ENCODE measurements at places on chromosomes 1 and 21.

- no peaks in the 10 kb centered on the region for H3K36me3 ChIP-seq
- no peak for DNase-seq
- H3K4me1 ChIP-seq, result peaks cover 13% of the 10 kb centered on the region
- no peak overlapping the region for H3K4me3 ChIP-seq
These were observed 30.3 kb downstream of the PARK7 start for GRCh38 chr1:7991504-7992440.

DNA sequence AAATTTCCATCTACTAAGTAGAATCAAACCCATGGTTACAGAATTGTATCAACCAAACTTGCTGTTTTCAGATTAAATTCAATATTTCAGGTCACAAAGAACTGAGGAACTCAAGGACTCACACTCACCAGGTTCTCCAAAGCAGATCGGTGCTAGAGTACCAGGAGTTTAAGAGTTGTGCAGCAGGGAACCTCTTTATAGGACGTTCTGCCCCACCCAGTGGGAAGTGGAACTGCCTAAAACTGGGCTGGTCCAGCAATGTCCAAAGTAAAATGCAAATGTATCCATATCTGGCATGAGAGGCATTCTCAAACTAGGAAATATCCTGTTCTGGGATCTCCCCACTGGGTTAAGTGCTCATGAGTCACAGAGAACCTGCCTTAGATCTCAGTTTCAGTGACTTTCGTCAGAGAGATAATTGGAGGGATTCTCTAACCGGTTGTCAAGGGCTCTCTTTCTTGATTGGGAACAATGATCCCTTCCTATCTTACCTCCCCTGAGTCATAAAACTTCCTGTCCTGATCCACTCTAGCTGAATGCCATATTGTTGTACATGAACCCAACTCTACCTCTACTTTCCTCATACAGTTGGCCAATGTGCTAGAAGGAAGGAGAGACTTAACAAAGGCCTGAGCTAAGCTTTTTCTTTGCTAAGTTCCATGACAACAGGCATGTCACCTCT is at the start of gene SPRR2D:
Gene SPRR2D (minus strand): TSS at position 171 of the 682 bp plus-strand sequence. CDS start 774 bp downstream, outside the sequence.
- H3K27me3 ChIP-seq, result no peaks in the 10 kb centered on the region
- no peaks in the 10 kb centered on the region for H3K36me3 ChIP-seq
- no peak within 1 kb of the TSS for H3K27ac ChIP-seq
- DNase-seq, result peak; percentile 4
- H3K4me1 ChIP-seq, result no peaks in the 10 kb centered on the region
- H3K4me3 ChIP-seq, result no peak within 1 kb of the TSS

DNA sequence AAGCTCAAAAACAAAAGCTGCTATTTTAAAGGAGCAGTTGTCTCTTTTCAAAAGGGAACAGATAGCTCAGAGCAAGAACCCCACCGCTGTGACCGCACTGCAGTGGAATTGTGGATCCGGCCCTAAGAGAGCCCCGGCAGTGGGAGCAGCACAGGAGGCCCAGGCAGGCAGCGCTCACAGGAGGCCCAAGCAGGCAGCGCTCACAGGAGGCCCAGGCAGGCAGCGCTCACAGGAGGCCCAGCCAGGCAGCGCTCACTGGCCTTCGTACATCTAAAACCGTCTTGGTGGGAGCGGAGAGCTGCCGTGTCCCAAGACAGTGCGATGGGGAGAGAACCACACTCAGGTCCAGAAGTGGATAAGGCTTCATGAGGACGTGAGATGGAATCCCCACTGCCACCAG is 4.0 kb downstream of the TFF3 start:
- no peaks in the 10 kb centered on the region for H3K36me3 ChIP-seq
- H3K4me1 ChIP-seq, result no peaks in the 10 kb centered on the region
- no peak overlapping the region for H3K4me3 ChIP-seq
- H3K27me3 ChIP-seq, result no peaks in the 10 kb centered on the region

GRCh38 chr1:68485431-68486022 is 11.4 kb downstream of the DEPDC1 start:
- H3K27ac ChIP-seq, result no peak overlapping the region
- H3K4me1 ChIP-seq, result no peaks in the 10 kb centered on the region
- DNase-seq, result no peak
- no peaks in the 10 kb centered on the region for H3K27me3 ChIP-seq
- H3K4me3 ChIP-seq, result no peak overlapping the region

- H3K4me3 ChIP-seq, result no peak overlapping the region
- H3K27ac ChIP-seq, result no peak overlapping the region
- H3K4me1 ChIP-seq, result no peaks in the 10 kb centered on the region
- no peaks in the 10 kb centered on the region for H3K36me3 ChIP-seq
- DNase-seq, result no peak
- no peaks in the 10 kb centered on the region for H3K27me3 ChIP-seq
These were observed 57.9 kb upstream of the LGALS8 start for GRCh38 chr1:236465959-236466303.

GRCh38 chr1:10773376-10773775 is 23.1 kb downstream of the CASZ1 start:
- H3K4me3 ChIP-seq, result no peak overlapping the region
- no peak overlapping the region for H3K27ac ChIP-seq
- H3K27me3 ChIP-seq, result peaks cover 43% of the 10 kb centered on the region
- no peaks in the 10 kb centered on the region for H3K4me1 ChIP-seq
- no peak for DNase-seq

DNA sequence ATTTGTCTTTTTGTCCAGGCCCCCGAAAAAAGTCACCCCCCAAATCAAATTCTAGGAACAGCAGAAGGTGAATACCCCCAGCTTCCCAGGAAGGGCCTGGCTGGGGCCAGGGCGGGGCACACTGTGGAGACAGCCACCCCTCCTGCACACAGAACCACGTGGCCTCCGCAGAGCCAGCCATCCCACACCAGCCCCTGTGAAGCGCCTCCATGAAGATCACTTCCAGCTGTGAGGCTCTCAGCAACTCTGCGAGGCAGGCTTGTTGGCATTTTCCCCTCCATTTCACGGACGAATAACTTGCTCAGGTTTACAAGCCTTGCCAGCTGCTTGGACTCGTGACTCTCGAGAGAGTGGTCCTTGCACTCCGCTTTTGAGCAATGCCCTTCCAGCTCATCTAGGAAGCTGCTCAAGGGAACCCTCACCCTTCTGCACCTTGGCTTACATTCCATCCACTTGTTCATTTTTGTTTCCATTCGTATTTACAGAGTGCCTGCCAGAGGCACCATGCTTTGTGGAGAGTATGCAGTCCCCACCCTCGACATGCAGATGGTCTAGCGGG is 48.2 kb downstream of the SYT6 start:
- H3K36me3 ChIP-seq, result no peaks in the 10 kb centered on the region
- no peak overlapping the region for H3K4me3 ChIP-seq
- H3K27me3 ChIP-seq, result peaks cover 27% of the 10 kb centered on the region
- H3K27ac ChIP-seq, result no peak overlapping the region
- H3K4me1 ChIP-seq, result no peaks in the 10 kb centered on the region
- DNase-seq, result no peak

GRCh38 chr1:27001570-27002360 is 8.3 kb downstream of the TRNP1 start:
- peak; percentile 85 for DNase-seq
- H3K27ac ChIP-seq, result peak overlapping the region; percentile 82

DNA sequence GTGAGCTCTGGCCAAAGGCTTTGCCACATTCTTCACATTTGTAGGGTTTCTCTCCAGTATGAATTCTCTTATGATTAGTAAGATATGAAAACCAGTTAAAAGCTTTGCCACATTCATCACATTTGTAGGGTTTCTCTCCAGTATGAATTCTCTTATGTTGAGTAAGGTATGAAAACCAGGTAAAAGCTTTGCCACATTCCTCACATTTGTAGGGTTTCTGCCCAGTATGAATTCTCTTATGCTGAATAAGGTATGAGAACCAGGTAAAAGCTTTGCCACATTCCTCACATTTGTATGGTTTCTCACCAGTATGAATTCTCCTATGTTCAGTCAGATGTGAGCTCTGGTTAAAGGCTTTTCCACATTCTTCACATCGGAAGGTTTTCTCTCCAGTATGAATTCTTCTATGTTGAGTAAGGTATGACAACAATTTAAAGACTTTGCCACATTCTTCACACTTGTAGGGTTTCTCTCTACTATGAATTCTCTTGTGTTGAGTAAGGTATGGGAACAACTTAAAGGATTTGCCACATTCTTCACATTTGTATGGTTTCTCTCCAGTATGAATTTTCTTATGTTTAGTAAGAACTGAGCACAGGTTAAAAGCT is 20.7 kb downstream of the ZNF695 start:
- H3K4me3 ChIP-seq, result no peak overlapping the region
- DNase-seq, result no peak
- peaks cover 9% of the 10 kb centered on the region for H3K36me3 ChIP-seq
- H3K27ac ChIP-seq, result no peak overlapping the region
- H3K27me3 ChIP-seq, result no peaks in the 10 kb centered on the region
- no peaks in the 10 kb centered on the region for H3K4me1 ChIP-seq
